Activated CD4-positive, alpha-beta T cell treated with anti-CD3 and anti-CD28 coated beads, Interleukin-2, amount 50 U/mL, for 1 hour (primary cell): ENCODE measurements at places on chromosomes 11 and 22.

DNA sequence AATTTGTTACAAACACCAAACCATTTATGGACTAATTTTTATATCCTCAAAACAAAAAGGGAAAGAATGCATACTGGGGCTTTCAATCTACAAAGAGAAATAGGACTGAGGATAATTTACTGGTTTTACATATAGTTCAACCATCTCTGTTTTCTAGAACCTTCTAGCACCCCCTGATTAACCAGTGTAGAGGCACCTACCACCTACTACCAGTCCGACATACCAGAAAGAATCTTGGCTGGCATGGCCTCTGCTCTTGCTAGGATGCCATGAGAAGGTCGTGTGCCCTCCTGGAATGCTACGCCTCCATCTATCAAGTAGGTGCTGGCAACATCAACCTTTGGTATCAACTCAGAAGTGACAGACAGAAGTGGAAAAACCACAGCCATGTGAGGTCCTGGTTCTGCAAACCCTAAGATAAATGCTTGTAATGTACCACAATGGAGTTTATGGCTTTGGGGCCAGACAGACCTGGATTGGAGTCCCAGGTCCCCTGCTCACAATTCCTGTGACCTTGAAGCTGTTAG is 28.2 kb downstream of the MYH9 start:
- no peak for DNase-seq

GRCh38 chr11:115080923-115081680 is 402.8 kb downstream of the NXPE2 start:
- no peak for DNase-seq

DNA sequence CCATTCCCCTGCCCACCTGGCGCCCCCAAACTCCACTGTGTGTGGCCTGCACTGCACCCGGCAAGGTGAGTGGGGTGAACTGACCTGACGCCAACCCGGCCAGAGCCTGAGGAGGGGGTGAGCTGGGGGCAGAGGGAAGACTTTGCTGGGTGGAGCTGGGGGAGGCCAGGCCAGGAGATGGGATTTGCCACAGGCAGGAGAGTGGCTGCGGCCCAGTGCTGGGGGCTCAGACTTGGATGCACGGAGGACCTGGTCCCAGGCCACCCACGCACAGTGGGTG is 17.8 kb upstream of the FLRT1 start:
- no peak for DNase-seq

GRCh38 chr11:59271811-59272327 is 59.1 kb upstream of the MPEG1 start:
- no peak for DNase-seq

DNA sequence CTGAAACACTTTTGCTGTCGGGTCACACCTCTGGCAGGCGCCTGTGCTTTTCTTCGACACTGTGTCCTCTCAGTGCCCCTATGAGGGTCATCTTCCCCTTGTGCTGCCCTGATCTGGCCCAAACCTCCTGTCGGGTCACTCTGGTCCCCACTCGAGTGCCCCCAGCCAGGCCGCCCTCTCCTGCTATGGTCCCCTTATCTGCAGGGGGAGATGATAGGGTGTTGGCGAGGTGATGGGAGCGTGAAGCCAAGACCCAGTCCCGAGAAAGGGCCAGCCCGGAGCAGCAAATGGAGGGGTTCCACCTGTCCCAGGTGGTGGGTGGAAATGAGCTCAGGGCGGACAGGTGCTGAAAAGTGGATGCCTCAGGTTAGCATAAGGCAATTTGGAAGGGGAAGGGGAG is 9.7 kb downstream of the NADSYN1 start:
- no peak for DNase-seq

DNA sequence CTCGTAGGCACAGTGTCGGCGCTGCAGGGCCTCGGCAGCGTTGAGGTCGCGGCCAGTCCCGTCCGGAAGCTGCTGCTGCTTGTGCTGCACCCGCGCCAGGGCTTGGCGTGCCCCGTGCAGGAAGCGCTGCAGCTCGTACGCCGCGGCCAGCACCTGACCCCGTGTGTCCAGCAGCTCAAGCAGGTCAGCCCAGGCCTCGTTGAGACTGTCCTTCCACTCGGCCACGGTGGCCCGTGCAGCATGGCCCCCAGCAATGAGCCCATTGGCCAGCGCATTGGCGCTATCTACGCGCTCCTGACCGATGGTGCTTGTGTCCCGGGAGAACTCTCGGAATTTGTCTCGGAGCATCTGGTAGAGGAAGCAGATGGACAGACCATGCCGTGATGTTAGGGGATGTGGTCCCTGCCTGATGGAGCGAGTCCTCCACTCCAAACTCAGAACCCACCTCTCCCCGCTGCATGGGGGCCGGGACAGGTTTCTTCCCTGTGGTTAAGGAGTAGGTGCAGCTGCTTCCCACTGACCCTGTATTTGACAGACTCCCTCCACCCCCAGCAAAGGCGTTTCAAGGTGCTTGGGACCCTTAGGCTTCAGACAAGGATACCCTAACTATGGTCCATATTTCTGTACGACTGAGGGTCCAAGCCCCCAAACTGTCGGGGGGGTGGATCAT is 13.8 kb upstream of the RBM4B start:
- no peak for DNase-seq

- no peak for DNase-seq
Measured at GRCh38 chr11:10044618-10045017, 249.4 kb downstream of the SBF2 start.

GRCh38 chr22:31616315-31616980 is 45.6 kb downstream of the PISD start:
- DNase-seq: no peak

GRCh38 chr11:68939583-68940555 is 36.2 kb downstream of the IGHMBP2 start:
- DNase-seq: no peak

DNA sequence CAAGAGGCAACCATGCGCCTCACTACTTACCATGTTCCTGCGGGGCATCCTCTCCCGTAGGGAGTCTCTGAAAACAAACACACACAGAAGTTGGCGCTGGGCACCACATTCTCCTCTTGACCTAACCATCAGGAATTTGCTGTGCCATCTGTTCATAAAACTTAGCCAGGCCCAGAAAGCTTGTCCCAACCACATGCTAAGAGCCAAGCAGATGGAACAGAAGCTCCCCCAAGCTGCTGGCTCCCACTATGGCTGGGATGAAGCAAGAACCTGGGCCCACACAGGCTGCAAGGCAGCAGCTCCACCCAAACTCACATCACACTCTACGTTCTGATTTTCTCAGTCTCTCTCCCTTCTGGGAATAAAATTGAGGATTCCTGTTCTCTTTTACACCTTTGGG is 17.4 kb downstream of the HPS4 start:
- no peak for DNase-seq

GRCh38 chr11:7672276-7672959 is 882 bp downstream of the CYB5R2 start:
- DNase-seq: no peak

GRCh38 chr11:68796801-68797200 is 44.9 kb downstream of the CPT1A start:
- DNase-seq: no peak

DNA sequence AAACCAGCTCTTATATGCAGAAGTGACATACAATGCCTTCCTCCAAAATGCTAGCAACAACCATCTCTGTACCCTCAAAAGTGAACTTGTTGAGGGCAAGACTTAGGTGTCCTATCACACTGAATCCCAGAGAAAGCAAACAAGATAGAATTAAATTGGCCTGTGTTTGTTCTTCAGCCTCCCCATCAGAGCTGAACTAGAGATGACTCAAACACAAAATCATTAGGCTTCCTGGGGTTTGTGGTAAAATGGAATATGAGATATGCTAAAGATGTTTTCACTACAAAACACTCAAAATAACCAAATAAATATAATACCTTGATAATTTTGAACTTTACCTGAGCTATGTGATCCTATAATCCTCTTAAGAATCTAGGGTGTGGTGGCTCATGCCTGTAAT is 31.6 kb downstream of the ZNF214 start:
- no peak for DNase-seq

GRCh38 chr11:118088531-118088930 is 1.8 kb upstream of the SMIM35 start:
- no peak for DNase-seq

GRCh38 chr11:29634244-29634643 is 382.6 kb downstream of the KCNA4 start:
- DNase-seq: no peak

GRCh38 chr11:32422545-32422944 is 12.8 kb downstream of the WT1 start:
- no peak for DNase-seq

DNA sequence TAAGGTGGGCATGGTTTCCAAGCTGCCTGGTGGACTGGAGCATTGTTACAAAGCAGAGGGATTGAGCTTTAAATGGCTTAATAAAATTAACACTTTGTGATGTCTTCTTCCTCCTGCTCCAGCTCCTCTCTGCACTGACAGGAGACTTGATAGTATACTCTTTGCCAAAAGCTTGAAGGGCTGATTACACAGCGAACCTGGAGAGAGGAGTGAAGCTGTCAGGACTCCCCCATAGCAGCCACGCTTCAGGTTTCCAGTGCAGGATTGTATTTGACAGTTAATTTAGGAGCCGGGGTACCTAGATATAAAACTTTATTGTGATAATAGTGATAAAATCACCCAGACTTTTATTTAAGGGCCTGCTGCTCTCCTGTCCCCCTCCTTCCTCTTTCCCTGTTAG is 50.0 kb downstream of the TRIM44 start:
- no peak for DNase-seq

- no peak for DNase-seq
Measured at GRCh38 chr11:113014262-113015097, 53.3 kb downstream of the NCAM1 start.

DNA sequence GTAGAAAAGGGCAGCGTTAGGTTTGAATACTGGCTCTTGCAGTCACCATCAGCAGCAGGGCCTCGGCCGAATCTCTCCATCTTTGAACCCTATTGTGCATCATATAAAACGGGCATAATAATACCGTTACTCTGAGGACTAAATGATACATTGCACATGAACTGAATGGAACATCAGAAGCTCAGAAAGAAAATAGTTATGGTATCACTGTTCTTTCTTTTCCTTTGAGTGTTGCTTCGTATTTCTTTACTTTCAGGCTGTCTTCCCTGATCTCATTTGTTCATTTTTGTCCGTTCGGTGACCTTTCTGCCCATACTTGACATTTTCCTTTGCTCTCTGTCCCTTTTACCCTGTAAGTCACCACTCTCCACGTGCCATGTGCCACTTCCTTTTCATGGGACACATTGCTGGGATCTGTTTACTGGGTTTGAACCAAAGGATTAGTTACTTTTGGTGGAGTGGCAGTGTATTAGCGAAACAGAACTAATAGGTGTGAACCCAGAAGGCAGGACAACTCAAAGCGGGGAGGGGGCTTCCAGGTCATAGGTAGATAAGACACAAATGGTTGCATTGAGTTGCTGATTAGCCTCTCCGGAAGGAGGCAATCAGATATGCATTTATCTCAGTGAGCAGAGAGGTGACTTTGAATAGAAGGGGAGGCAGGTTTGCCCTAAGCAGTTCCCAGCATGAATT is 717 bp upstream of the ZNF202 start:
- no peak for DNase-seq

DNA sequence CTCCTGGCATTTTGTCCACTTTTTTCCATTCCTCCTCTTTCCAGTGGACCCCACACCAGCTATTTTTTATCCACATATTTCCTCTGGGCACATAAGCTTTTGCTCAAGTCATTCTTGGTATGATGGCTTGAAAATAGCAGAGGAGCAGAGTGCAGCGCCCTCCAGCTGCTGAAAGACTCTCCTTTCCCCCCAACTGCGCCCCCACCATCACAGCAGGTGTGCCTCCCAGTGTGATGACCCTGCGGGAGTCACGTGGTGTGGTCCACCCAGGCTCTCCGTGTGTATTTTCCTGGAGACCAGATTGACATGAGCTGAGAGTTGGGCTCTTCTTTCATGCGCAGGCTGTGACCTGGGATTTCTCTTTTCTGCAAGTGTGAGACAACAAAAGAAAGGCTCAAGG is 1241.6 kb downstream of the TBC1D22A start:
- DNase-seq: no peak

DNA sequence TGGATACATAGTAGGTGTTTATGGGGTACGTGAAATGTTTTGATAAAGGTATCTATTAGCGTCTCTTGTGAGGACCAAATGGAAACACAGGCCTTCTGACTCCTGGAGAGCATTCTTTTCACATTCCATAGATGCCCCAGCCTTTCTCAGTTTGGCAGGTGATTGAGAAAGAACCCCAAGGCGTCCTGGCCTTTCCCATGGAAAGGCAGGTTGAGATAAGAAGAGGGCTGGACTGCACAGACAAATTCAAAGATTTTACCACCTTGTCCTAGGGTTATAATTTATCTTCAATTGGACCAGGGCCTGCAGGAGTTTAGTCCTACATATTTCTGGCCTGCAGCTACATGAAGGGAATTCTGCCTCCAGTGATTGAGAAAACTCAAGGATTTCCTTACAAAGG is 661 bp upstream of the OLFML1 start:
- DNase-seq: no peak

- no peak for DNase-seq
Measured at GRCh38 chr22:36659762-36660509, 43.6 kb downstream of the CACNG2 start.

GRCh38 chr22:39595622-39596172 is 25.1 kb downstream of the CACNA1I start:
- DNase-seq: no peak
